ENCODE measurements at places on chromosomes 3 and 15. TPM values are rescaled to one million over a fixed set of nuclear protein-coding genes. Genes with fewer than 3 reads are reported as not detected.

The CAV3 gene
- not detected for total RNA-seq

DNA sequence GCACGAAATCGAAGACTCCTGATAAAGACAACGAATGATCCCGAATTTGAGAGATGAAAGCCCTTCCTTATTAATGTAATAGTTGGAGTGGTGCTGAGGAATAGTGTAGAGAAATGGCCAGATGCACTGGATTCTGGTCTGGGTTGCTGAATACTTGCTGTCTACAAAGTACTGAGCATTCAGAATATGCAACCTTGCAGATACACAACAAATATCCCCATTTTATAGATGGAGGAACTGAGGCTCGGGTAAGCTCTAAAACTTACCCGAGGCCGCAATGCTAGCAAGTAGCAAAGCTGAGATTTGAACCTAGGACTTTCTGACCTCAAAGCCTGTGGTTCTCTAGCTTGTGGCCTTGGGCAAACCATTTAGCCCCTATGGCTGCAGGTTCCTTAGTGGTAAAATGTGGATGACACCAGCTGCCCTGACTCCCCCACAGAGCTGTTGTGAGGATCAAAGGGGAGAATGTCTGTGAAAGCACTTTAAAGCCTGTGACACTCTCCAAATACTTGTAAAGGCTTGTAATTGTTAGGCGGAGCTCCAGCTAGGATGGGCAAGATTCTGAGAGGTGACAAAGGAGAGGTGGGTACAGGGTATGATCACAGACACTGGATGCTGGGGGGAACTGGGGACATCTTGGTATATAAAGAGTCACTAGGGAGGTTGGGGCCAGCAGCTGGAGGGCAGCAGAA, 39.8 kb downstream of the FOXB1 start:
- DNase-seq = no peak

DNA sequence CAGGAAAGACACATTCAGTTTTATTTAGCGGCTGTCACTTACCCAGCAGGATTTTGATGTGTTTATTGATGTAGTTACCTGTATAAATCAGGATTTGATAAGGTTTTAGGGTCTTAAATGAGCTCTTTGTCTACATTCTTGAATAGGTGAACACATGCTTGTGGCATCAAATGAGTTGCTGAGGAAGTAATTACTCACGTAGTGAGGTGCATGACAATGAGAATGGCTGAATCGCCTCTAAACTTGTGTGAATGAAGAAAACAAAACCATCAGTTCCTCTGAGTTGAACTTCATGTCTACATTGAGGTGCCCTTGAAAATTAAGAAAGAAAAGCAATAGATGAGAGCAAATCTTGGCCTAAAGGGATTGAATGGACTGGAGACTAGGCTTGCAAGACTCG, 245.6 kb upstream of the SATB1 start:
- DNase-seq = no peak

GRCh38 chr3:59392116-59392515, 342.3 kb upstream of the CFAP20DC start:
- no peak for DNase-seq

The ANKDD1A gene
- total RNA-seq = 6.8 TPM

Measured in Panc1 (cell line).